Cardiac septum (tissue), 1 donor: ENCODE measurements at places on chromosomes 3 and 15. TPM values are rescaled to one million over a fixed set of nuclear protein-coding genes. Genes with fewer than 3 reads are reported as not detected.

The NGRN gene
- 111 TPM for total RNA-seq

The ISG20 gene
- 3.9 TPM for total RNA-seq

The SH2D7 gene
- not detected for total RNA-seq

The CCR8 gene
- total RNA-seq, result not detected

The SRGAP3 gene
- 10.1 TPM for total RNA-seq

The GNAT1 gene
- not detected for total RNA-seq

The TTC14 gene
- 18.5 TPM for total RNA-seq

The CIB1 gene
- total RNA-seq, result 69.9 TPM

The CAND2 gene
- 62.6 TPM for total RNA-seq

The IMPG2 gene
- 0.38 TPM for total RNA-seq

The NDN gene
- 35.4 TPM for total RNA-seq

The WDR93 gene
- not detected for total RNA-seq

The RTP3 gene
- total RNA-seq, result not detected

The PRR23B gene
- total RNA-seq, result not detected

The PLAAT1 gene
- total RNA-seq, result 9.2 TPM

The ERICH6 gene
- total RNA-seq, result 0.19 TPM

The ASB7 gene
- 6.8 TPM for total RNA-seq

The PLS1 gene
- total RNA-seq, result 0.81 TPM

The CHRM5 gene
- not detected for total RNA-seq

The ADGRG7 gene
- 0.13 TPM for total RNA-seq

The GRAMD2A gene
- total RNA-seq, result not detected

The DNAH12 gene
- total RNA-seq, result 0.22 TPM

DNA sequence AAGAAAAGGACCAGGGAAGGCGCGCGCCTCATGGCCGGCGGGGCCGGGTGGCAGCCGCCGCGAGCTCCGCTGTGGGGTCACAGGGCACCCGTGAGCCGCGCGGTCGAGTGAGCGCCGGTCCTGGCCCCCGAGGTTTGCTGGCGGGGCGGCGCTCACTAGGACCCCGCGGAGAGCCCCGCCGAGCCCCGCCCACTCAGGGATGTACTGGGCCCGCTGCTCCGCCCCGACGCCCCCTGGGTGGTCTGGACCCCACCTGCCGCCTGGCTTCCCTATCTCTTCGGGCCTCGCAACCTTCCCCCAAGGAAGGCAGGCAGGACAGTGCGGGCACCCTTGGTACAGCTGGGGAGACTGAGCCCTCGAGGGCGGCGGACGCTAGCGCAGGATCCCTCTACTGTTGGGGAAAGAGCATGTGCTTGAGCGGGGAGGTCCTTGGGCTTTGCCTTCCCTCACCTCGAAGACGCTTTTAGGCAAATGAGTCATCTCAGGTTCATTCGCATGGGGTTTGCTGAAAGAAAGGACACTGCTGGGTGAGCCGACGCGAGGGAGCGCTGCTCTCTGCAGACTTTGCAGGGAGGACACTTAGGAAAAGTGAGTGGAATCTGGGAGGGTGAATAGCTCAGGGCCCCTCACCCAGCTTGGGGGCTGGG, at the start of gene CHRNB4:
CHRNB4 (minus strand) TSS at position 109 of the 647 bp plus-strand sequence; CDS start at position 32, 77 bp downstream.
- no peak for DNase-seq

DNA sequence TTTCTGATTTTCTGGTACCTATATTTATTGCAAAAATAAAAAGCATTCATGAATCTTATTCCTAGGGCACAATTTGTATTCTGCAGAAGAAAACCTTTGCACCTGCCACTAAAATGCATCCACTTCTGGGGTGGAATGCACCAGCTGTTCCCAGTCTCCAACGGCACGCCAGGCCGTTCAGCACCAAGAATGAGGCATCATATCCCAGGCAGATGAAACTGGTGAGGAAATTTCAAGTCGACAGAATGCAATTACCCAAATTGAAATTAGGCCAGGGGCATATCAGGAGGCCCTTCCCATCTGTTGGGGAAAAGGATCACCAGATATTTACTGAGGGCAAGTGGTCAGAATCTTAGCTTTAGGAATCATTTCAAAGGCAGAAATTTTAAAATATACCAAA, 13.6 kb upstream of the RBMS3 start:
- no peak for DNase-seq

DNA sequence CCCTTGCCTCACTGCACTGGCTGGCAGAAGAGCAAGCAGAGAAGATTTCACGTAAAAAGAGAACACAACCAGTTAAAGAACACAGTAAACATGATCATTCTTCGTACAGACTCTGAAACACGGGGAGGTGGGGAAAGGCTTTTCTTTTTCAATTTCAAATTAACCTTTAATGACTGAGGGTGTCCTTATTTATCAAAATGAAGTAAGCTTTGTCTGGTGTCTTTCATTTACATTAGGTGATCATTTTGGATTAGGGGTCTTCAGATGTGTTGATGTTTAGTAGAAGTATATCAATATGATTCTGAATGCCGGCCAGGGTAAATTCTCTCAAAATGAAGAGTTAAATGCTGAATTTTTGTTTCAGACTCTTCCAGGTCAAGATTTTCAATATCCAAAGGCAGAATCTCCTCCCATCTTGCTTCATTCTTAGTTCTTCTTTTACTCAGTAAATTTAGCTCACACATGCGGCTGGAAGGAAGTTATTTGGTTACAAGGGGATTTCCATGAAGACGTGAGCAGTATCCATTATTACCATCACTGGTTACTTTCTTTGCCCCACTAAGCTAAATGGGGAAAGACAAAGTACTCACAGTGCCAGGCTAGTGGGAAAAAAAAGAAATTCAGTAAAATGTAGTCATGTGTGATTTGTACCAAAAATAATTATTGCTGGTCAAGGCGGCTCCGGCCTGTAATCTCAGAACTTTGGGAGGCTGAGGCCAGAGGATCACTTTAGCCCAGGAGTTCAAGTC, 272.2 kb upstream of the NR2F2 start:
- DNase-seq, result no peak

- no peak for DNase-seq
Measured at GRCh38 chr15:74263466-74263865, 27.3 kb downstream of the CCDC33 start.

GRCh38 chr3:98695796-98696195, 67.3 kb upstream of the ST3GAL6 start:
- no peak for DNase-seq

- no peak for DNase-seq
Measured at GRCh38 chr3:176523114-176523513, 674.2 kb downstream of the TBL1XR1 start.

GRCh38 chr3:178205740-178206139, 330.5 kb upstream of the KCNMB2 start:
- DNase-seq, result no peak

GRCh38 chr15:62306851-62307504, 141.9 kb upstream of the C2CD4B start:
- no peak for DNase-seq

- no peak for DNase-seq
Measured at GRCh38 chr3:142850395-142851023, 38.4 kb downstream of the PCOLCE2 start.

DNA sequence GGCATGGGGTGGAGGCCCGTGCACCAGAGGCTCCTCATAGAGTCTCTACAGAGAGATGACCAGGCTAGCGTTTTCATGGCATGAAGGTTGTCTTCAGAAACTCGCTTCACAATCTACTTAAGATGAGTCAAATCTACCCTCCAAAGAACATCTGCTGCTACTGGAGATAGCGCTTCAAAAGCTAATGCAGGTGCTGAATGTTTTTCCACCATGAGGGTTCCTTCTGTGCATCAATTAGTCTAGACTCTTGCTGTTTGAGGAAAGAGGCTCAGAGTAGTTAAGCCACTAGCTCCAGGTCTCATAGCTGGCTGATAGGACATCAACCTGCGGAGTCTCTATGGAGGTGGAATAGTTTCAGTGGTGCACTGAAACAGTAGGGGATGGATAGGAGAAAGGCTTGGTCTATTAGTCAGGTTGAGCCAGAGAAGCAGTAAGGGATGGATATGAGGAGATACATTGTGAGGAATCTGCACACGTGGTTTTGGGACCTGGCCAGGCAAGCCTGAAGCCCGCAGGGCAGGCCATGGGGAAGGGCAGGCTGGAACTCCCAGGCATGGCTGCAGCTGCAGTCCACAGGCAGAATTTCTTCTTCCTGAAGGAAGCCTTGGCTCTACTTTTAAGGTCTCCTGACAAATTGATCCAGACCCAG, 117.5 kb downstream of the APBA2 start:
- no peak for DNase-seq

- DNase-seq, result no peak
Measured at GRCh38 chr15:26702381-26702780, 70.5 kb downstream of the GABRB3 start.

DNA sequence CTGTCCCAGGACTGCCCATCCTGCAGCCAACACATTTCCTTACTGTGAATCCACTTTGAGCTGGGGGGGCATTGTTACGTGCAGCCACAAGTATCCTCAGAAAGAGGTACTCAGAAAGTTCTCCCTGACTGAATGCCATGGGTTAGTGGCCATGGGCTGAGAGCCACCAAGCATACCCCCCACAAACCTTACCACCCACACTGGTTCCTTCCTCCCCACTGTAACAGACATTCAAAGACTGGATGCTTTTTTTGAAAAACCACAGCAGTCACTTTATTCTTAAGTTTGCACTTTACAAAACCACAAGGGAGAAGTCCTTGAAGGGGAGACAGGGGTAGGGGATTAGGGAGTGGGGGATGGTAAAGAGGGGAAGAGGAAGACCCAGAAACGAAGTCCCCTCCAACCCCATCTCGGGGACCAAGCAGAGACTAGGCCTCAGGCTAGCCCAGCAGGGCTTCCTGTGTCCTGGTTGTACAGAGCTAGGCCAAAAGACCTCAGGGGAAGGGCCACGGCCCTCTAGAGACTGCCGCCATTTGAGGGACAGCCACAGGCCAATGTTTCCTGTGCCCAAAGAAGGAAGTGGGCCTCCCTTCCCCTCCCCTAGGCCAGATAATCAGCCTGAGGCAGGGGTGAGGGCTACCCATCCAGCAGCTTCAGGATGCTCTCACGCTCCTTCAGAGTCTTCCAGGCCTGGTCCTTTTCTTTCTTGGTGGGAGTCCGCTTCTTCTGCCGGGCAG, 10.1 kb upstream of the CAMK1 start:
- no peak for DNase-seq

DNA sequence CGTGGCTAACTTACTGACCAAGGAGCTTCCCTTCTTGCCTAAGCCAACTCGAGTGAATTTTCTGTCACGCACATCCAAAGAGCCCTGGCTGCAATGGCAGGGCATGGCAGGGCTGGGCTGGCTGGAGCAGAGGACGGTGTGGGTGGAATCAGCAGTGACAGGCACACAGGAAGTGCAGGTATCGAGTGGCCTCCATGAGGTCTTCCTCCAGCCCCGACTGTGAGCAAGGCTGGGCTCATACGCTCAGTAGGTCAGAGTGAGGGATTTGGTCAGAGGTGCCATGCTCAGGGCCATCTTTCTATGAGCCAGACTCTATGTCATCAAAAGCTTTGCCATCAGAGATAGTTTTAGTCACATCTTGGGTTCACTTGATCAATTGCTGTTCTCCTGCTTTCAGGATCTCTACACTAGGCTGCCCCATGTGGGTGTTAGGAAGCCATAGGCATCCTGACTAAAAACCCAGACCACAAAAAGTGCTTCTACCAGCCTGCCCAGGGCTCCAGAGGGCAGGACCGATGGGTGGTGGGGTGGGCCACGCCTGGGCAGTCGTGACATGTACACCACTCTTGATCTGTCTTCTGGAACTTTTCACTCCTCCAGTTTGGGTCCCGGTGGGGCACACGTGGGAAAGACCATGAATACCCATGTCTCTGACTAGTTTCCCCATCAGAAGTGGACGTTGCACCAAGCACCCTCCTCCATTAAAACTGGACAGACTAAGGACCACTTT, 22.6 kb upstream of the COMMD4 start:
- no peak for DNase-seq

GRCh38 chr3:131447349-131447748, 55.4 kb downstream of the MRPL3 start:
- no peak for DNase-seq

- DNase-seq, result no peak
Measured at GRCh38 chr15:36860792-36861191, 239.6 kb downstream of the MEIS2 start.

GRCh38 chr3:30962493-30962892, 68.0 kb upstream of the GADL1 start:
- no peak for DNase-seq

- DNase-seq, result no peak
Measured at GRCh38 chr3:171586274-171586673, 126.1 kb upstream of the TNIK start.

DNA sequence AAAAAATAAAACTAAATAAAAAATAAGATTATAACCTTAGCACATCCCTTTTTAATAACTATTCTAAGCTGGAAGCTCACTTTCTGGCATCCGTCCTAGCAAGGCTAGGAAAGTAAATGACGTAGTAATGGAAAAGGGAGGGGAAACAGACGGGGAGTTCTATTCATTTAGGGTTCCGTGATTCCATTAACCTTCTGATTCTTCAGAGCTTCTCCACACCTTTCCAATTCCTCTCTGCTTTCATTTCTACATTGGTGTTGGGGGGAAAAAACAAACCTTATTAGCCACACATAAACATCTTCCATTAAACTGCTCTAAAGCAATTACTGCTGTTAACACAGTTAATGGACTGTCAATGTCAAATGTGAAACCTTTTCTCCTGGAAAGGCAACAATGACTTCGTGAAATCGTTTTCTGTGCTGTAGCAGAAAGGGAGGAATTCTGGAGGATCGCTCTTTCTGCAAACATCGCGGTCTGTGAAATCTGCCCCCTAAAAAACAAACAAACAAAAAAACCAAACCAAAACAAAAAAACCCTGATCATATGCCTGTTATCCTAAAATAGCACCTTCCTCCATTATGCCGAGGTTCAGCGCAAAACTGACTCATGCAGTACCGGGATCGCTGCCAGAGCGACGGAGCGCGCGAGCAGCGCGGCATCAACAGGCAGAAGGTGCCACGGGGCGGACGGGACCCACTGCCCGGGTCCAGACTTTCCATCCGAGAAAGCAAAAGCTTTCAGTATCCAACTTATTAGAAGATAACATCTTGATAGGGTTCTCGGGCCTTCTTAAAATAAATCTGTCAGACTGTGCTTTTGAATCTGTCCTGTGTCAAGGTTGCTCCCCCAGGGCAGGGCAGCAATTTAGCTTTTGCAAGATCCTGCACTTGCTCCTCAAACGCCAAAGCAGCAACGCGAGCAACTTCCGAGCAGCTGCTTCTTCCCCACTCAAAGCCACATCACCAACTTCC, 156.2 kb downstream of the FGF12 start:
- DNase-seq, result peak; percentile 77

GRCh38 chr15:85706779-85707518, 87.8 kb downstream of the KLHL25 start:
- no peak for DNase-seq

DNA sequence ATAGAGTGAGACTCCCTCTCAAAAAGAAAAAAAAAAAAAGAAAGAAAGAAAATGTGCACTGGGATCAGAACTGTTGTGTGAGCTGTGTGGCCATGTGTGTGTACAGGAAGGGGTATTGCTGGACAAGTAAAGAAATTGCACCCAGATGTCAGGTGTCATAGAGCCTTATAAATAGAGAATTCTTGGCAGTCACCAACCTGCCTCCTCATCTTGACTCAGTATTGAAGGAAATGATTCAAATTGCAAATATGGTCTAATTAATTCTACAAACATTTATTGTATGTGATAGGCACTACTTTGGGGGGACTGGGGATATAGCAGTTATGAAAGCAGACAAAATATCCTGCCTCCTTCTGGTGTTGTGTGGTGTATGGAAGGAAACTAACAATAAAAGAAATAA, 243.8 kb upstream of the TTC14 start:
- DNase-seq, result no peak

- DNase-seq, result peak; percentile 87
Measured at GRCh38 chr3:149752051-149752787, at the start of gene COMMD2. TSS of gene COMMD2 (minus strand) at chr3:149752489. CDS start at chr3:149752444, 45 bp downstream.
